Vagina (tissue), 2 donors: ENCODE measurements at places on chromosomes 2 and 18. TPM values are rescaled to one million over a fixed set of nuclear protein-coding genes. Genes with fewer than 3 reads are reported as not detected.

The C2orf81 gene
- total RNA-seq, result 2.7 TPM

- H3K27ac ChIP-seq, result peak overlapping the region; percentile 58
- no peaks in the 10 kb centered on the region for H3K27me3 ChIP-seq
- H3K36me3 ChIP-seq, result no peaks in the 10 kb centered on the region
- no peak for DNase-seq
- no peaks in the 10 kb centered on the region for H3K4me1 ChIP-seq
Observed at GRCh38 chr2:145023334-145023934, 503.5 kb upstream of the ZEB2 start.

The SLC4A5 gene
- 4.4 TPM for total RNA-seq

The SULT1C3 gene
- not detected for total RNA-seq

DNA sequence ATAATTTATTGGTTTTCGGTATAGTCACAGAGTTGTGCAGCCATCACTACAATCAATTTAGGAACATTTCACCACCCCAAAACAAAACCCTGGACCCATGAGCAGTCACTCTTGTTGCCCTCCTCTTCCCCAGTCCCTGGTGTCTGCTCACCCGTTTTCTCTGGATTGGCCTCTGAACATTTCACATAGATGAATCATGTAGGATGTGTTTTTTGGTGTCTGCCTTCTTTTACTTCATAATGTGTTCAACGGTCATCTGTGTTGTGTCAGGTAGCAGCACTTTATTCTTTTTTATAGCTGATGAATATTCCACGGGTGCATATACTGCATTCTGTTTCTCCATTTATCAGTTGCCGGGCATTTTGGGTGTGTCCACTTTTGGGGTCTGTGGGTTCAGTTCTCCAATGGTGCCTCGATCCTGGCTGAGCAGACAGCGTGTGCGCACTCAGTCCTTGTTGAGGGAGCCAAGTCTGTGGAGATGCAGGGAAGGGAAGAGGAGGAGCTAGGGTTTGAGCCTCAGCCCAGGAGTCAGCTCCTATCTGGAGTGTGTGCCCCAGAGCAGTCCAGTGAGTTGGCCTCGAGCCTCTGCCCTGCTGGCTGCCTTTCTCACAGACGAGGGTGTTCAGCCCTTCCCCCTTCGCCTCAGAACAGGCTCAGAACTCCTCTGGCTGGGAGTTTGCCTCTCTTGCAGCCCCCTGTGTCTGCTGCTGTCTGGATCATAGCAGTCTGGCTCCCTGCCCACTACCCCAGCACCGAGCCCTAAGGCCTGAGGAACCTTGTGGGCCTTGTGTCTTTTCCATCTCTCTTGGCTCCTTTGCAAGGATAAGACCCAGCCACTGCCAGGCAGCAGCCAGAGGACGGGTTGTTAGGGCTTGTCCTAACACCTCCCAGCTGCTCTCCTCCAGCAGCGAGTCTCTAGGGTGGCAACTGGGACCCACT is 18.0 kb downstream of the C2orf74 start:
- peaks cover 47% of the 10 kb centered on the region for H3K36me3 ChIP-seq
- DNase-seq, result no peak
- peak overlapping the region; percentile 98 for H3K4me3 ChIP-seq

The ASB18 gene
- not detected for total RNA-seq

- no peak overlapping the region for H3K4me3 ChIP-seq
- H3K36me3 ChIP-seq, result no peaks in the 10 kb centered on the region
- no peaks in the 10 kb centered on the region for H3K27me3 ChIP-seq
- peaks cover 17% of the 10 kb centered on the region for H3K4me1 ChIP-seq
- no peak for DNase-seq
Observed at GRCh38 chr18:12423820-12424219, 16.1 kb downstream of the PRELID3A start.

The MAL gene
- 71.0 TPM for total RNA-seq

GRCh38 chr2:216909541-216910210 is 49.8 kb upstream of the TNP1 start:
- no peak for DNase-seq
- no peak overlapping the region for H3K27ac ChIP-seq
- H3K4me1 ChIP-seq, result no peaks in the 10 kb centered on the region
- H3K27me3 ChIP-seq, result no peaks in the 10 kb centered on the region

The CEBPZ gene
- 27.0 TPM for total RNA-seq
